HepG2 (cell line): ENCODE measurements at places on chromosomes 6 and 20.

DNA sequence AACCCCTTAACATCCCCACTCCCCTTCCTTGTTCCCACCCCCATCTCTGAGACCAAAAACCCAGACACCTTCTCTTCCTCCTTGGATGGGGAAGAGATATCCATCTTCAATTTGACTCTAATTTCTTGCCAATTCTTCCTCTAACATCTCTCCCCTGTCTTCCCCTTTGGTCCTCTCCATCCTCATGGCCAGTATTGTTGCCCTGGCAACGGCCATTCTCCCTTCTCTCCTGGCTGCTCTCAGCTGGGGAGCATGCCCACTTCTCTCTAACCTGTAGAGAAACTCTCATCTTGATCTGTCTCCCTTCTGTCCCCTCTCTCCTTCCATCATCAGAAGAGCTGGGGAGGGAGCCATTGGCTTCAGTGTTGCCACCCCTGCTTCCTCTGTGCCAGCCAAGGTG, 86.7 kb downstream of the SRC start:
- DNase-seq = no peak

GRCh38 chr6:71114986-71115385, 158.1 kb upstream of the B3GAT2 start:
- DNase-seq = no peak

DNA sequence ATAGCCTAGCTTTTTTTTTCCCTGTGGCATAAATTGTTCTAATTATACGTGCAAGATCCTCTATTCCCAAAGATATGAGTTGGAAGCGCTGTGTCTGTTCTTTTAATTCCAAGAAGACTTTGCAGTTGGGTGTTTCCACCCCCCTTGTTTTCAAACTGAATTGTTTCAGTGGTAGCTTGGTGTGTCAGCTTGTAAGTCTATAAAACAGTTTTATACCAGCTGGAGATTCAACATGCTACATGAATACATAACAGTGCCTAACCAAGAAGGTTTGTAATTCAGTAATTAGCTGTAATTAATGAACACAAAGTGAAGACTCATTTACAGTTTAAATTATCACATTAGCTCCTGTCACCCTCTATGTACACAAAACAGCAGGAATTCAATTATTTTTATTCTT, 154.0 kb downstream of the ZNF217 start:
- DNase-seq = no peak

- no peak for DNase-seq
Measured at GRCh38 chr6:134937426-134937825, 12.5 kb downstream of the ALDH8A1 start.

GRCh38 chr6:127951172-127951917, 50.5 kb upstream of the THEMIS start:
- DNase-seq = no peak

- peak; percentile 10 for DNase-seq
Measured at GRCh38 chr20:14344746-14345145, 7.3 kb upstream of the FLRT3 start.

GRCh38 chr6:121105461-121105860, 228.8 kb downstream of the TBC1D32 start:
- DNase-seq = no peak

DNA sequence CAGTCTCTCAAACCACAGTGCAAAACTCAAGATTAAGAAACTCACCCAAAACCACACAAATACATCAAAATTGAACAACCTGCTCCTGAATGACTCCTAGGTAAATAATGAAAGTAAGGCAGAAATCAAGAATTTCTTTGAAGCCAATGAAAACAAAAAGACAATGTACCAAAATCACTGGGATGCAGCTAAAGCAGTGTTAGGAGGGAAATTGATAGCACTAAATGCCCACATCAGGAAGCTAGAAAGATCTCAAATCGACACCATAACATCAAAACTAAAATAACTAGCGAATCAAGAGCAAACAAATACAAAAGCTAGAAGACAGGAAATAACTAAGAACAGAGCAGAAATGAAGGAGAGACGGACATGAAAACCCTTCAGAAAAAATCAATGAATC, 70.5 kb downstream of the TBC1D32 start:
- DNase-seq = no peak

GRCh38 chr20:9989066-9989724, 45.6 kb upstream of the ANKEF1 start:
- no peak for DNase-seq

DNA sequence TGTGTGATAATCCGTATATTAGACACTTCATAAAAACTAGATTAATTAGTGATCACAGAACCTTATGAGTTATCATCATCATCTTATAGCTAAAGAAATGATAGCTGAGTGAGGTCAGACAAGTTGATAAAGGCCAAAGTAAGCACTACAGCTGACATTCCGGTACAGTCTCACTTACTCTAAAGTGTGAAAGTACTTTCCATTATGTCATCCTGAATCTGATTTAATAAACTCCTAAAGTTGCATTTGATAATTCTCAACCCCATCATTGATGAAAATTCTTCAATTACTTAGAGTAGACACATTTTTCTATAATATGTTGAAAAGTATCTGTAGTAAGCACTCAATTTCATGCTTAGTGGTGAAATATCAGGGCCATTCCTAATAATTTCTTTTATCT, 385.2 kb upstream of the CHD6 start:
- no peak for DNase-seq
